CD8-positive, alpha-beta T cell (primary cell): ENCODE measurements at places on chromosomes 2 and 18.

DNA sequence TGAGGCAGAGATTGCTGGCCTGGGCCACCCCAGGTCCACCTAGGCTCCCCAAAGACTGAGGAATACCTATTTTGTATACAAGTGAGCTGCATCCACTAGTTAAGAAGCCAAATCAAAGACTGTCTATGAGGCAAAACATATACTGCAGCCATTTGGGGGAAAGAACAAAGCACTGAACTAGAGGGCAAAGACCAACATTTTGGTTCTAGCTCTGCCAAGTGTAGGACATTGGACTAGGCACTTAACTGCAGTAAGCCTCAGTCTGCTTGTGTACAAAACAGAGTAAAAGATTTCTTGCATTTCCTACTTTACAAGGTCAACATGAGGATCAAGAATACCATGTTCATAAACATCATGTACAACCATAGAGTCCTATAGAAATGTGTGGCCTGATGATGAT lies 94.8 kb upstream of the CYP1B1 start:
- no peak for DNase-seq

DNA sequence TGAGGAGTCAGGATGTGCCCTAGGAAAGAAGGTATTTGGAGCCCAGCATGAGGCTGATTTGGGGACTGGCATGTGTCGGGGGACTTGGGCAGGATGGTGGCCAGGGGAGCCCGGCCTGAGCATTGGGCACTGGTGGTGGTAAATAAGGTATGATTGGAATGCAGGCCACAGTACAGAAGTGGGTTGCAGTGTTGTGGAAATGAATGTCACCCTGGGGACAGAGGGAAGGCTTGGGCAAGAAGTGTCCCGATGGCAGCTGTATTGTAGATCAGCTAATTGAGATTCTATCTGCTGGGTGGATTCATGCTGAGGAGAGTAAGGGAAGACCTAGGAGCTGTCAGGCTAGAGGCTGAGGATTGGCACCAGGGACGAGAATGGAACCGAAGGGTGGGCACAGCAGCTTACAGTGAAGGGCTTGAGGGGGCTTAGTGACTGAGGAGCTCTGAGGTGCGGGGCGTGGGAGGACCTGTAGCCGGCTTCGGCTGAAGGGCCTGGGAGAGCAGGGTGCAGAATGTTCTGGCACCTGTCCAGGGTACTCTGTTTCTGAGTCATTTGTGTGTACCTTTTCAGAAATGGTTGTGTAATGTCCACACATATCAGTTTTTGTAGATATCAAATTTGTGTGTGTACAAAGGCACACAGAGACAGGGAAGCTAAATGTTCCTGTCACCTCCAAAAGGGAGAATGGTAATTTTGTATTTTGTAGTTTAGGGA lies 170.2 kb downstream of the PRKCE start:
- no peak for DNase-seq

GRCh38 chr2:144082777-144083176 lies 437.1 kb downstream of the ZEB2 start:
- no peak for DNase-seq

DNA sequence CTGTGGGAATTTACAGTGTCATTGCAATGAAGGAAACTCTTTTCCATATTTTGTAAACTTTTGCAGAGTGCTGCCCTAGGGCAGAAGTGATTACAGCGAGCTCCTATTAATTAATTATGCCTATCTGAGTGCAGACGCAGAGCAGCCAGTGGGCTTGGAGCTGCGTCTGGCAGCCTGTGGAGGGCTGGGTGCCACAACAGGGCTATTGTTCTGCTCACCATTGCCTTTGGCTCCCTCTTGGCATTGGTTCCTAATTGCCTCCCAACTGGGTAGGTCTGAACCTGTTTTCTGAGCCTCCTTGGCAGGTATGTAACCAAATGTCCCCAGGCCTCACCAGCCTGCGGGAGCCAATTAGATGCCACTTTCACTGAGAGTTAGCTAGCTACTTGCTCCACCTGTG lies 25.6 kb upstream of the ITGB6 start:
- DNase-seq: no peak

GRCh38 chr2:225768741-225769140 lies 369.2 kb downstream of the NYAP2 start:
- DNase-seq: no peak

- no peak for DNase-seq
These were observed at the start of gene LRP2 for GRCh38 chr2:169362118-169362893. Gene LRP2, minus strand, starts transcription at chr2:169362534. Its CDS starts 135 bp downstream, at chr2:169362399.

DNA sequence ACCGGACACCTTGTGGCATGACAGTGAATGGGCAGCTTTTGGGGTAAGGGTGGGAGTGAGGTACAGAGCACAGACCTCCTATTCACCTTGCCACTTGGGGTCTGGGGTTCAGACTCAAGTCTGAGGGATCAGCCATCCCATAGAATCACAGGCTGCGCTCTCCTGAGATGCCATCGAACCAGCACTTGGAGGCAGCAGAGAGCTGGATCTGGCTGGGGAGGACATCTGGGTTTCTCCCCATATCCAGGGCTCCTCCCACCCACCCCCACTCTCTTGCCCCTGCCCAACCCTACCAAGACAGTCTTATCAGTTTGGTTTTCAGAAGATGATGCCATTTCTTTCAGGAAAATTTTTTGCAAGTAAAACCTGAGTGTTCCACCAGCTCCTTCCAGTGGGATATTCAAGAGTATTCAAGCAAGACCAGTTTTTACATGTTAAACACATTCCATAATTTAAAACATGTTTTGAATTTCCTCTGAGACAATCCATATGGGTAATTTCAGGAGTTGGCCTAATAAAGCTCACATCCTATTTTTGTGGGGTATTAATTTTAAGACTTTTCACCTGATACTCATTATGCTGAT lies 29.2 kb upstream of the TEX44 start:
- DNase-seq: no peak

GRCh38 chr18:23853448-23854195 lies 160.9 kb upstream of the TTC39C start:
- no peak for DNase-seq

DNA sequence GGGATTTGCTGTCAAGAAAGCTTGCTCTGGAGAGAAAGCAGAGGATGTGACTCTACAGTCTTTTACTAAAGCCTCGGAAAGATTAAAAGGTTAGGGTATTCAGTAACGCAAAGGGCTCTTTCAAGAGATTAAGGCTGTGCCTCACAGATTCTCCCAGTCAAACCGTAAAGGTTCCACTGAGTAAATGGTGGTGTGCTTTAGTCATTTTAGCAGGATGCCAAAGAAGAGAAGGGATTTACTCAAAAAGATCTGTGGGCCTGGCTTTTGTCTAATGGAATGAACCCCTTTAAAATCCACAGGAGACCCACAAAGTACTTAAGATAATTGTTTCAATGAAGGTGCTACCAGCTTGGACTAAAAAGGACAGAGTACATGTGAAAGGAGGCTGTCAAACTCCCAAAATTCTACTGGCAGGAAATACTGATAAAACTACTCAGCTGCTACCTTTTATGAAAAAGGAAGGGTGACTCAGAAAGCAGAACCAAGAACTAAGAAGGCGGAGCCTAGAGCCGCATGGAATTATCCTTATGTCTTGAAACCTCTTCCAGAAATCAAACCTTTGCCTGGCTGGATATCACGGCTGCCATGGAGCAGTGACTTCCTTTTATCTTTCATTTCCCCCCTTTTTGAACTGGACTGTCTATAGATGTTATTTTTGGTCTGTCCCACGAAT lies 670.2 kb upstream of the ZEB2 start:
- no peak for DNase-seq

DNA sequence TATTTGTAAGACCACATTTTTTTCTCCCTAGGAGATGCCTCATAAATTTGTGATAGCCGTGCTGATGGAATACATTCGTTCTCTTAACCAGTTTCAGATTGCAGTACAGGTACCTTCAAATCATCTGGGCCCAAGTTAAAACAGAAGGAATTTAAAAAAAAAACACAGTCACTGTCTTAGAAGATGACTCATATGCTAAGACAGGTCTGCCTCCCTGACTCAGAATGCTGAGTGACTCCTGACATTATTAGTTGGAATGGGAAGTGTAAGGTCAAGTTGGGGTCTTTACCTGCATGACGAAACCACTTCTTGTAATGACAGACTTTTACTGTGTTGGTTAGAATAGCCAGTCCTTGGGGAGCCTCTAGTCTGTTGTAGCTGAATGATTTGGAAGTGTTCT lies 26.3 kb downstream of the RMC1 start:
- no peak for DNase-seq

DNA sequence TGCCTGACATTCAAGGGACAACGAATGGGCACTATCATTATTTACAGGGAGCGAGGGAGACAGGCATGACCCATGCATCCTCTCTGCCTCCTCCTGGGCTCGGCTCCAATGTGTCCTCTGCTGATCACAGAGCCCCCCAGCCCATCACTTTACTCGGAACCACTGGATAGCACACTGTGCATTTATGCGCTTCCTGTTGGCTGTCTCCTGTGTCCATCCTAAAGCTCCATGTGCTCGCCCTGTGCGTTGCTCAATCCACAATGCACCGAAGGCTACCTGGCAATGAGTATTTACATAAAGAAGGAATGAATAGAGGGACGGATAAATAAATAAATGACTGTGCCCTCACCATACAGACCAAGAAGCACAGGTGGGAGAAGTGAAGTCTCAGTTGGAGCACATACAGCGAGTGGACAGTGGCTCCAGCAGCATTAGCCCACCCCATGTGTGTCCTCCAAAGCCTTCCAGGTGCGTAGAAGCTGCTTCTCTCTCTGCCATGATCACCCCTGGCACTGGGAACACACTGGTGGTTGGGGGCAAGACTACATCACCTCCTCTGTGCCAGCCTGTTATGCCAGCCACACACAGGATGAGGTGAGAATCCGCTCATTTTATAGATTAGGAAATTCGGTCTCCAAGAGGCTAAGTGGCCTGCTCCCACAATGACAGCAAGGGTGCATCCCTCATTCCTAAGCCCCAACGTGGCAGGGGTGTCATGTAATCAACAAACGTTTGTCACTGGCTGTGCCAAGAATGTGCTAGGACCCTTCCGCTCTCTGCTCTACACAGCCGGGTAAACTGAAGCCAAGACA lies 2.3 kb upstream of the GDF7 start:
- DNase-seq: no peak

- DNase-seq: no peak
These were observed 248.9 kb downstream of the TDRD15 start for GRCh38 chr2:21372654-21373053.

DNA sequence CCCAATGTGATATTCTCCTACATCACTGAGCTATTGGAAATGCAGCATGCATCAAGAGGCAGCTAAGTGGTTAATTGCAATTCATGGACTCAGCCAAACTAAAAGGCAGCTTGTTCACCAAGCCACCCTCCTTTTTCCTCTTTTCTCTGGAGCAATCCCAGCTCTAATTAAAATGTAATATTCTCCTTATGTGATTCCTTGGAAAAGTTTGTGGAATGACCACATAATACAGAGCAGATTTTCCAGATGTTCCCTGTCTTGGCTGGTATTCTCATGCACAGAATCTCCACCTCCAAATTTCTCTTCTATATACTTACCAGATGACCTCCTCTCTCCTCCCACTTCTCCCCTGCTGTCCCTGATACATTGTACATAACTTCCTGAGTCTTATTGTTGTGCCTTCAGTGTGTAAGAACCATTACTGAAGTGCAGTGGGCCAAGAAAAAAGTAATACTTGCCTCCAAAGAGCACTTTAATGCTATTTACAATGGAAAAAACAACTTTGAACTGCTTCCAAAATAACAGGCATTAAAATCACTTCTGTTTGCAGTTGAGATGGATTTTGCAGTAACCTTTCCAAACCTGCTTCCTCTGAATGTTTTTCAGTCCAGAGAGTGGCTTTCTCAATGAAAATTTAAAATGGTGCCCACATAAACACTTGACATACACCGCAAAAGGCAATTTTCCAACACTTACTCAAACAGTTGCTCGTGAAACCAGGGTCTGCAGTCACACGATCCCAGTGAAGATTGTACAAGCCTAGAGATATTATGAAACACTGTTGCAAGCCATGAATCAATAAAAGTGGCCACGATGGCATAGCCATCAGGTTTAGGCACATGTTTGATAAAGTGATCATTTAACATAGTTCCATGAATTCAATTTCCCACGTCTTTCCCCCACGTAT lies 258.0 kb downstream of the MTX2 start:
- DNase-seq: no peak

GRCh38 chr2:9992427-9993187 lies 41.1 kb downstream of the GRHL1 start:
- no peak for DNase-seq

- DNase-seq: no peak
These were observed 12.9 kb upstream of the POU3F3 start for GRCh38 chr2:104840893-104841585.

DNA sequence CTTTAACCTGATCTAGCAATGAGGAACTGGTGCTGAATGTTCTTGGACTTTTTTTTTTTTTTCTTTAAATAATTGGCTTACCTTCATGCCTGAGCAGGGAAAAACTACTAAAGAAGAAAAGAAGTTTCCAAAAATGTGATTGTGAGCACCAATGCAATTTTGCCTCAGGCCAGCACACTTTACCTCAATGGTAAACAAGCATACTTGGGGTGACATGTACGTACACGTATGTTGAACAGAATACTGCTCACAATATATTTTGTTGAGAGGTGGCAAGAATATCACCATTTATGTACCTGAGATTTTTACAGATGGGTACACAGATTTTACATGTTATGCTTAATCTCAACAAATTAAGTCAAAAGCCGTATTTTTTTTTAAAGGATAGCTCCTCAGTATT lies 144.3 kb downstream of the FIGN start:
- no peak for DNase-seq

- no peak for DNase-seq
These were observed 51.4 kb downstream of the BCL2 start for GRCh38 chr18:63267975-63268721.

DNA sequence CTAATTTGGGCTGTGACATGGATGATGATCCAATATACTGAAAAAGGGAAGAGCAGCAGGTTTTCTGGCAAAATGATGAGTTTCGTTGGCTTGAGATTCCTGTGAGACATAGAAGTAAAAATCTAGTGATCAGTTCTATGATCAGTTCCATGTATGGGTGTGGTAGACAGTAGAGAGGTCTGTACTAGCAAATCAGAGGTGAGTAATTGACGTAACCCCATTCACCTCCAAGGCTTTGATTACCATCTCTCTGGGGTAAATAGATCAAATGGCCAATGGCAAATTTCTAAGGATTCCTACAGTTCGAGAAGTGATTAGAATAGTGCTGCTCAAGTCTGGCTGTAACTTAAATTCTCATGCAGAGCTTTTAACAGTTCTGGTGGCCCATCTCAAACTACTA lies 6.4 kb downstream of the ITGA4 start:
- DNase-seq: no peak

DNA sequence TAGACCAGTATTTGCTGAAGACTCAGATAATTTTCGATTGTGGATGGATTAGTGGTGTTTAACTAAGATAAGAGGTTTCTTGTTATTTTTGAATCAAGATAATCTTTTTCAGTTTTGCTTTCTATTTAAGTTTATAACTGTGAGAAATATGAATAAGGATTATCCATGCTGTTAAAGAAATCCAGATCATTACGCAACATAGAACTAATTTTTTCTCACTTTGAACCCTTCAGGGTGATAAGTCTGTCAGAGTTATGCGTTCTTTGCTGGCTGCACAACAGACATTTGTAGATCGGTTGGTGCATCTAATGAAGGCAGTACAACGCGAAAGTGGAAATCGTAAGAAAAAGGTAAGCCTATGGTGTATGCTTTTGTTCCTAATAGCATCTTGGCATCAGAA lies 74.1 kb downstream of the PIK3C3 start:
- DNase-seq: no peak
